Tibial nerve (tissue), 4 donors: ENCODE measurements at places on chromosomes 7 and 10. TPM values are rescaled to one million over a fixed set of nuclear protein-coding genes. Genes with fewer than 3 reads are reported as not detected.

DNA sequence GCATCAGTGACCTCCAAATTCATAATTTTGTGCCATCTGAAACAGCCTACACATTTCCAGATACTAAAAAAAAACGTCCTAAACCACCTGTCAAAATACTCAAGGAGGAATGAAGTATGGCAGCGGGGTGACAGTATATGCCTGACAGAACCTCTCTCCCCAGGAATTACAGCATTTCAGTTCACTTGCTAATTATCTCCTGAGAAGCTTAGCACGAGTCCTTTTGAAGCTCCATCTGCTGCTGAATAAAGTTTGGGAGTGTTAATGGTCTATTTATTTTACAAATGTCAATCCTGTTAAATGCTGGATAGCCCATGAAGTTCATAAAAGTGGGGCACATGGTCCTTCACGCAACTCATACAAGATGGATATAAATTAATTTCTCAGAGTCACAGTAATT, 29.4 kb upstream of the ANLN start:
- DNase-seq, result no peak

Gene UPK3B
- total RNA-seq, result 8.6 TPM

DNA sequence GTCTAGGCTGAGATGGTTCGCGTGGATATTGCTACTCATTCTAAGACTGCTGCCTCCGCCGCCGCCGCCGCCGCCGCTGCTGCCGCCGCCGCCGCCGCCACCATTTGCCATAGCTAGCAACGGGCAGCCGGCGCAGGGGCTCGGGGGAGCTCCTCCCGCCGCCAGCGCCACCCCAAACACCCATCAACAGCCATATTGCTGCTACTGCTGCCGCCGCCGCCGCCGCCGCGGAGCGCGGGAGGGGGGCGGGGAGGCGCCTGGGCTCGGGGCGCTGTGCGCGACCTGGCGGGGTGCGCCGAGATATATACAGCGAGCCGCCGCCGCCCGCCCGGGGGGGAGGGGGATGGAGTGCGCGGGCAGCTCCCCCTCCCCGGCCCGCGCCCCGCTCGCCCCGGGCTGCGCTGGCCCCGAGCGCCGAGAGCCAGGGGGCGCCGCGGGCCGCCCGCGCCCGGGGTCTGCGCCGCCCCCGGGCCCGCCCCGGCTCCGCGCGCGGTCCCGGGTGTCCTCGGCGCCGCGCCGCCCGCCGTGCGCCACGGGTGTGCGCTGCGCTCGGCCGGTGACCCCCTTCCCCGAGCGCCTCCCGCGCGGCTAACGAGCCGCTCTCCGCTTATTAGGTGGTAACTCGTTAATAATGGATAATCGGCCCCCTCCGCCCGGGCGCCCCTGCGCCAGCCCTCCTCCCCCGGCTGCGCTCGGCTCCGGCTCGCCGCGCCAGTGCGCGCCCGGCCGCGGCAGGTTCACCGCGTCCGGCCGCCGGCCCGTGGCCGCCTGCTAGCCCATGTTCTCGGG, at the start of gene KCNMA1:
KCNMA1 (minus strand) TSS at position 277 of the 789 bp plus-strand sequence.
- DNase-seq, result no peak

- DNase-seq, result no peak
Measured at GRCh38 chr10:114301951-114302710, 63.1 kb downstream of the VWA2 start.

DNA sequence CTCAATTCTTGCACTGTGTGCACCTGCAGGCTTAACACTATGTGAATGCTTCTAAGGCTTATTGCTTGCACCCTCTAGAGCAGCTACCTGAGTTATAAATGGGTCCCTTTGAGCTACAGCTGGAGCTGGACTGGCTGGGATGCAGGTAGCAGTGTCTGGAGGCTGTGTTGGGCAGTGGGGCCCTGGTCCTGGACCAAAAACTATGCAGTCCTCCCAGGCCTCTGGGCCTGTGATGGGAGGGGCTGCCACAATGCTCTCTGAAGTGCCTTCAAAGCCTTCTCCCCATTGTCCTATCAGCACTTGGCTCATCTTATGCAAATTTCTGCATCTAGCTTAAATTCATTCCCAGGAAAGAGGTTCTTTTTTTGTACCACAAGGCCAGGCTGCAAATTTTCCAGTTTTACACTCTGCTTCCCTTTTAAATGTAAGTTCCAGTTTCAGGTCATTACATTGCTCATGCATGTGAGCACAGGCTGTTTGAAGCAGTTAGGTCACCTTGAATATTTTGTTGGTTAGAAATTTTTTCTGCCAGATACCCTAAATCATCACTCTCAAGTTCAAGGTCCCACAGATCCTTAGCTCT, 26.0 kb downstream of the KBTBD2 start:
- no peak for DNase-seq

DNA sequence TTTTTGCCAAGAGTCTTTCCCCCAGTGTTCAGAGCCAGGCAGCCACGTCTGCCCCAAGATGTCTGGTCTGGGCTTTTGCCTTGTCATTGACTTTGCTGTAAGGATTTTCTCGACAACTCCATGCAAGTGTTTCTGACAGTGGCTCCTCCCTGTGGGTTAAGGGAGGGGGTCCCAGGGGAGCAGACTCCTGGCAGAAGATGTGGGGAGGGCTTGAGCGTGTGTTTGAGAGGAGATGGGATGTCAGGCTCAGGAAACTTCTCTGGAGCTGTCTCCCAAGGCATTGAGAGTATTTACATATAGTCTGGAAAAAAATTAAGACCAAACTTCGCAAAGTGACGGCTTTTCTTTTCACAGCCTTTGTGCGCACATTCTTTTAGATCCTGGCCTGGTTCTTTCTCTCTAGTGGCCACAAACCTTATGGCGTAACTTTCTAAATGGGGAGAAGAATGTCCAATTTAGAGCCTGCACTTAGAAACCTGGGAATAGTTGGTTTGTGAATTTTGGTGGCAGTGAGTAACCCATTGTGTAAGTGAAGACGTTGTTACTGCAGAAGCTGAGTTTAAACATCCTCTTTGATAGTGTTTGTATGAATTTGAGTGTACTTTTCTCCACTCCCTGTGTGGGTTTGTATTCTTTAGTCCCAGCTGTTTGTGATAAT, 201.5 kb downstream of the LRMDA start:
- no peak for DNase-seq

DNA sequence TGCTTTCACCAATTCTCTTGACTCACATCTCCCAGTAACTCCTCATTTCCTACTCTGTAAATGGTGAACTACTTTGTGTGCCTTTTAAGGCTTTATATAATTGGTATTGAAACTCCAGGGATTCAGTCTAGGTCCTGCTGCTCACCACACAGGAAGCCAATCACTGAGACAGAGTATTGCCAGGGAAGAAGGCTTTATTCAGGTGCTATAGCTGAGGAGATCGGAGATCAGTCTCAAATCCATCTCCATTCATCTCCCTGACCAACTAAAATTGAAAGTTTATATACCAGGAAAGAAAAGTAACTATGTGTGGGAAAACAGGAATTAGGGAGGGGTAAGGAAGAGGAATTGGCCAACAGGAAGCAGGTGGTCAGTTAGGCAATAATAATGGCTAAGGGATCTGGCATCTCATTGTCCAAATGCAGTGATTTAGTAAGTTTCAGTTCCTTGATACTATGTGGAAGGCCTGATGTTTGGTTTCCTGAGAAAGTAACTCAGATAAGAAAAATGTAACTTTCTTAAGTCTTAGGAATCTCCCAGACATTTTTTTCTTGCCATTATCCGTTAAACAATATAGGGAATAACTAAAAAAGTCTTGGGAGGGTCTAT, 10.2 kb upstream of the SDHAF3 start:
- no peak for DNase-seq

GRCh38 chr10:114550756-114551635, 107.1 kb downstream of the ABLIM1 start:
- peak; percentile 52 for DNase-seq

GRCh38 chr10:124647421-124648130, 96.6 kb downstream of the FAM53B start:
- peak; percentile 50 for DNase-seq

GRCh38 chr7:155224116-155224811, 73.4 kb upstream of the INSIG1 start:
- no peak for DNase-seq

DNA sequence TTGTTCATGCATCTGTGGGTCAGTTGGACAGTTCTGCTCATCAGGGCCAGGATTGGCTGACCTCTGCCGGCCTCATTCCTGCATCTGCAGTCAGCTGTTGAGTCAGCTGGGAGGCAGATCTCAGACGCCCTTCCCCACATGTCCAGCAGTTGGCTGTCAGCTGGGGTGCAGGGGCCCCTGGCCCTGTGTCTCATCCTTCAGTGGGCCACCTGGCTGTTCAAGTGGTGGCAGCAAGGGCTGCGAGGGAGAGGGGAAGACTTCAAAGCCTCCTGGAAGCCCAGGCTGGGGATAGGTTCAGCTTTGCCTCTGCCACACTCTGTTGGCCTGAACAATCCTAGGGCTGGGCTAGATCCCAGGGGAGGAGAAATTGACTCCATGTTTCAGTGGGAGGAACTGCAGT, 33.2 kb downstream of the TACR2 start:
- DNase-seq, result no peak

Gene TACR2
- total RNA-seq, result 0.90 TPM

Gene LRRD1
- total RNA-seq, result 0.42 TPM

DNA sequence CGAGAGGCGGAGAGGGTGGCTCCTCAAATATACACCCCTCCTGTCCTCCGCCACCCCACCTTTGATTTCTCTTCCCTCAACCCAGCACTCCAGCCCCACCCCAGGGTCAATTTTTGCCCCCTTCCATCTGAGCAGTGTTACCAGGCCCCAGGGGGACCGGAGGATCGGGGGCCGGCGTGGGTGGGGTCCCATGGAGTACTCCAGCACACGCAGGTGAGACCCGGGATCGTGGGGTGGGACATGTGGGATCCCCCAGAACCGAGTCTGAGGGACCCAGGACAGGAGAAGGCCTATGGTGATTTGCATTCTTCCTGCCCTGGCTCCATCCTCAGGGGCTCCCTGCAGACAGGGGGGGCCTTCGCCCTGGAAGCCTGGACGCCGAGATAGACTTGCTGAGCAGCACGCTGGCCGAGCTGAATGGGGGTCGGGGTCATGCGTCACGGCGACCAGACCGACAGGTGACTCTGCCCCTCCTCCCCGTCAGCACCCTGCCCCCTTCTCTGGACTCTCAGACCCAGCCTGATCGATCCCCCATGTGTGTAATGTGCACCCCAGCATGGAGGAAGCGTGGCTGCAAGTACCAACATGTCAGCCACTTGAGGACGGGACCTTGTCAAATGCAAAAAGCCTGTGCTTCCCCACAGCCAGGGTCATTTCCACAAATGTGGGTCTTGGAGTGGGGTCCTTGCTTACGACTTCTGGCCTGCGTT, 744 bp downstream of the TRIP6 start:
- no peak for DNase-seq

Gene C10orf62
- 1.2 TPM for total RNA-seq

Gene ZEB1
- 91.1 TPM for total RNA-seq

DNA sequence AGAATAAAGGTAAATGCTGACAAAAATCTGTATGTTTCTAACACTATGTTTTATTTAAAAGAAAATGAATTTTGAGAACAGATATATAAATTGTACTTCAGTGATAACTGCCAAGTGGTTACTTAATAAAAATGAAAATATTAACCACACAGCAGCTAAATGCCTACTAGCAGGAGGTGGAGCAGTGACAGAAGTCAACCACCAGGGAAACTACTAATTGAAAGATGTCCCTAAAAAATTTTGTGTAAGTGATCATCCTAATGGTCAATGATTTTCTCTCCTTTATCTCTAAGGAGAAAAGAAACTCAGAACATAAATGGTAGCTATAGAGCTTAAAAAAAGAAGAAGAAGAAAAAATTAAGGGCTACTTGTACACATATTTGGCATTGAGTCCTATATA, 22.9 kb downstream of the WNT16 start:
- DNase-seq, result no peak

DNA sequence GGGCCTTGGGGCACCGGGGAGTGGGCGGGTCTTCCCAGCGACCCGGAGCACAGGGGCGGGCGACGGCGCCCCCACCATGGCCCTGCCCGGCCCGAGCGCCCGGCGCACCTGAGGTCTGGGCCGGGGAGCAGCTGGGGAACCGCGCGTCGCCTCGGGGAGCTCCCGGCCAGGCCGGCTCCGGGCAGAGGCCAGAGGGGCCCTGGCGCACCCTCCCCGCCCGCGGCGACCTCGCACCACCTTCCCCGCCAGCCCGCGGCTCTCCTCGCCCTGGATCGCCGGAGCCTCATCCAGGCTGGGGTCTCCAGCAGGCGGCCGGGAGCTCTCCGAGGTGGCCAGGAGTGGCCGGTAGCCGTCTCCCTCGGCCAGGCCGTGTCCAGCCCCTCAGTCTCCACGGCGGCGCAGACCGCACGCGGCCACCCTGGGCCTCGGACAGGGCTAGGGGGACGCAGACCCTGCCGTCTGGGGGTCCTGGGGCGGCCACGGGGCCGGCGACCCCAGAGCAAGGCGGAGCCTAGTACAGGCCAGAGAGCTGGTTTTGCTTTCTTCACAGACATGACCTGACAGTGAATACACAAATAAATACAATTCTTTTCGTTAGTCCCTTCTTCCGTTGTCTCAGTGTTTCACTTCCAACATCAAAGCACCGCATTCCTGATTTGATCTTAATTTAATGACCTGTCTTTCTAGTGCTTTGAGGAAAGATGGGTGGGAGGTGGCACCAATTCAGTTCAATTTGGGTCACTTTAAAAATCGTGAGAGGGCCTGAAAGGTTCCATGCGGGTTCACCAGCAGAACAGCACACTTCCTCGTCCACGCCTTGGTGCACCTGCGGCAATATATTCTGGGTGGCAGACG, 356.9 kb downstream of the DNAJB6 start:
- no peak for DNase-seq

Gene CH25H
- 1.0 TPM for total RNA-seq

Gene HERPUD2
- total RNA-seq, result 41.7 TPM

DNA sequence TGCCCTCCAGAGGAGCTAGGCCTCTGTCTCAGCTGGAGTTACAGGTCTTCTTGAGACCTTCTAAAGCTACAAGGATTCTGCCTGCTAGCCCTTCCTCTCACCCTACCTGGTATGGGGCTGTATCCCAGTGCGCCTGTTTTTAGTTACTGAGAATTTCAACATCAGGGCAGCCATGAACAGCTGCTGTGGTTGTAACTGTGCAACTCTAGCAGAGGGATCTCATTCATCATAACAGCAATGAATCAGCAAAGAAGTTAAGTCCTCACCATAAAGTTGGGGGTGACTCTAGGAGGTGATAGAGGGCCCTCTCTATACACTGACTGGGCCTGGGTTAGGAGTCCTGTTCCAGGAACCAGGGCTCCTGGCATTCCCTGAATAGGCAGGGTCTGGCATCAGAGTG, 14.0 kb upstream of the CDH23 start:
- no peak for DNase-seq

GRCh38 chr10:102457591-102458150, 6.3 kb upstream of the C10orf95 start:
- DNase-seq, result no peak

- no peak for DNase-seq
Measured at GRCh38 chr10:56266120-56266519, 94.9 kb downstream of the ZWINT start.

Gene TRIL
- 2.8 TPM for total RNA-seq

DNA sequence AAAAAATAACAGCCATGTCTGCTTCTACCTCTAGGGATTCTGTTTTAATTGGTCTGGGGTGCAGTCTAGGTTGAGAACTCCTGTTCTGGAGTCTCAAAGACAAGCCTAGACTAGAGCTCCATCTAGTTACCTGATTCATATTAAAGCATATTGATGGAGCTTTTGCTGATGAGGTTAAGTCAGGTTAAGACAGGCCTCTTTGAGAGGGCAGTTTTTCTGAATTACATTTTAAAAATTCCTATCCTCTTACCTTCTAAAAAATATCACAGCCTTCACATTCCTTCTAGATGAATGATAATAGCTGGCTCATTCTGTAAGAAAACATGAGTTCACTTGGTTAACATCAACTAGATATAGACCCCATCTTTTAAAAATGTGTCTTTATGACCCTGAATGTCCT, 28.9 kb downstream of the MGAM start:
- no peak for DNase-seq
